ENCODE measurements at places on chromosomes 12 and 14.

- no peak for DNase-seq
Observed at GRCh38 chr12:75699251-75699650, 187.8 kb upstream of the KRR1 start.

DNA sequence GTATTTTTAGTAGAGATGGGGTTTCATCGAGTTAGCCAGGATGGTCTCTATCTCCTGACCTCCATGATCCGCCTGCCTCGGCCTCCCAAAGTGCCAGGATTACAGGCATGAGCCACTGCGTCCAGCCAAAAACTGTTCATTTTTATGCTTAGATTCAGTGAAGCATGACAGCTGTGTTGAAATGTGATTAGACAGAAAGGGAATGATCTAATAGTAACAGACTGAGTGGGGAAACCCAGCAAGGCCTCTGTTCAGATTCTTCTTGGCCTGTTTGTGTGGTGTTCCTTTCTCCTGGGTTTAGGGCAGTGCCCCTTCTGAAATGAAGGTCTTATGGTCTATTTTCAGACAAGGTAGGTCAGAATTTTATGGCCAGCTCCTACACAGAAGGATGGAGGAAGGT lies 11.8 kb upstream of the ABCD4 start:
- DNase-seq, result no peak

DNA sequence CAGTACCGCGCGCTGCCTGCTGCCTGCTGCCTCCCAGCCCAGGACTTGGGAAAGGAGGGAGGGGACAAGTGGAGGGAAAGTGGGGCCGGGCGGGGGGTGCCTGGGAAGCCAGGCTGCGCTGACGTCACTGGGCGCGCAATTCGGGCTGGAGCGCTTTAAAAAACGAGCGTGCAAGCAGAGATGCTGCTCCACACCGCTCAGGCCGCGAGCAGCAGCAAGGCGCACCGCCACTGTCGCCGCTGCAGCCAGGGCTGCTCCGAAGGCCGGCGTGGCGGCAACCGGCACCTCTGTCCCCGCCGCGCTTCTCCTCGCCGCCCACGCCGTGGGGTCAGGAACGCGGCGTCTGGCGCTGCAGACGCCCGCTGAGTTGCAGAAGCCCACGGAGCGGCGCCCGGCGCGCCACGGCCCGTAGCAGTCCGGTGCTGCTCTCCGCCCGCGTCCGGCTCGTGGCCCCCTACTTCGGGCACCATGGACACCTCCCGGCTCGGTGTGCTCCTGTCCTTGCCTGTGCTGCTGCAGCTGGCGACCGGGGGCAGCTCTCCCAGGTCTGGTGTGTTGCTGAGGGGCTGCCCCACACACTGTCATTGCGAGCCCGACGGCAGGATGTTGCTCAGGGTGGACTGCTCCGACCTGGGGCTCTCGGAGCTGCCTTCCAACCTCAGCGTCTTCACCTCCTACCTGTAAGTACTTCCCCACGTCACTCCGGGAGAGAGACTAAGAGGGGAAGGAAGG lies at the start of gene LGR5:
LGR5 (plus strand) TSS at position 186 of the 732 bp plus-strand sequence; CDS start at position 469, 283 bp downstream.
- DNase-seq, result no peak

GRCh38 chr12:19409376-19409775 lies 29.9 kb upstream of the AEBP2 start:
- DNase-seq, result no peak
